ENCODE measurements at places on chromosomes 12 and 14. TPM values are rescaled to one million over a fixed set of nuclear protein-coding genes. Genes with fewer than 3 reads are reported as not detected.

Gene RIN3
- total RNA-seq = 0.55 TPM

Gene SYT10
- not detected for total RNA-seq

Gene BATF
- not detected for total RNA-seq

Gene ADCY6
- 22.9 TPM for total RNA-seq

Gene ACSM4
- not detected for total RNA-seq

Gene CLEC9A
- not detected for total RNA-seq

Gene ESR2
- total RNA-seq = not detected

Gene KIF26A
- 0.05 TPM for total RNA-seq

Gene DNAL1
- 16.2 TPM for total RNA-seq

Gene RPGRIP1
- total RNA-seq = not detected

Gene LMBR1L
- 16.0 TPM for total RNA-seq

Gene REP15
- total RNA-seq = 0.94 TPM

Gene GZMB
- total RNA-seq = 0.26 TPM

Gene FRMD6
- 108 TPM for total RNA-seq

Gene KLRC2
- not detected for total RNA-seq

Gene SMIM41
- total RNA-seq = not detected

Gene EEA1
- total RNA-seq = 49.8 TPM

Gene RNASE7
- total RNA-seq = not detected

Gene BDKRB2
- 21.6 TPM for total RNA-seq

Gene COX14
- total RNA-seq = 49.7 TPM

Gene TMEM119
- 311 TPM for total RNA-seq

Gene SOX5
- total RNA-seq = 1.7 TPM

Gene OTX2
- not detected for total RNA-seq

Gene NUAK1
- total RNA-seq = 60.6 TPM

Gene CABP1
- not detected for total RNA-seq

Gene KRT83
- total RNA-seq = not detected

Gene KLRK1
- not detected for total RNA-seq

Gene CAPZA3
- total RNA-seq = not detected

Gene KRT74
- total RNA-seq = not detected

Gene KCNC2
- not detected for total RNA-seq

Gene SYCP3
- total RNA-seq = not detected

Gene SLC10A1
- not detected for total RNA-seq

Gene TBX3
- total RNA-seq = 28.8 TPM

Gene SDR9C7
- total RNA-seq = not detected

Gene SIX6
- total RNA-seq = not detected

Gene SLCO1B1
- not detected for total RNA-seq

Gene NINJ2
- total RNA-seq = not detected

Gene MANSC4
- total RNA-seq = not detected

Measured in SJSA1 (cell line).